Stimulated activated CD8-positive, alpha-beta memory T cell treated with anti-CD3 and anti-CD28 coated beads, Interleukin-7, amount 100 ng/mL, for 24 hours (primary cell): ENCODE measurements at places on chromosomes 3 and 15.

GRCh38 chr3:154022606-154023005 lies 98.6 kb upstream of the ARHGEF26 start:
- DNase-seq = no peak

DNA sequence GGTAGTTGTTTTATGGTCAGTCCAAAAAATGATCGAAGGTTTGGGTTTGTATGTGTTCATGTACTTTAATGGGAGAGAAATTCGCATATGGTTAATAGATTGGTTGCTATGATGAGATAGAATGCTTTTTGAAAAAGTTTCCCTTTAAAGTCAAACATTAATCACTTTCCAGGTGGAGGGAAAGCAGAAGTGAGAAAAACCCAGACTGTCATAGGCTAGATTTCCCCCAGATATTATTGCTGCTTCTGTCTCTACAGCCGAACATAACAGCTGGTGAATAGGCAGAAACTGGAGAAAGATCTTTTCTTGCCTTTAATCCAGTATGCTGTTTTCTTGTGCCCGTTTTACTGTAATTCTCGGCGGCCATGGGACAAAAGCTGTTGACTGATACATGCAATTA lies 287.6 kb downstream of the SOX2 start:
- DNase-seq = no peak

GRCh38 chr3:32699429-32699828 lies 14.4 kb downstream of the CNOT10 start:
- DNase-seq = no peak

- DNase-seq = no peak
Observed at GRCh38 chr15:67085818-67086636, 20.6 kb downstream of the SMAD3 start.
